Brain pericyte (primary cell): ENCODE measurements at places on chromosomes 2 and 18.

- no peak for DNase-seq
Observed at GRCh38 chr2:216017365-216017764, 4.0 kb upstream of the MREG start.

DNA sequence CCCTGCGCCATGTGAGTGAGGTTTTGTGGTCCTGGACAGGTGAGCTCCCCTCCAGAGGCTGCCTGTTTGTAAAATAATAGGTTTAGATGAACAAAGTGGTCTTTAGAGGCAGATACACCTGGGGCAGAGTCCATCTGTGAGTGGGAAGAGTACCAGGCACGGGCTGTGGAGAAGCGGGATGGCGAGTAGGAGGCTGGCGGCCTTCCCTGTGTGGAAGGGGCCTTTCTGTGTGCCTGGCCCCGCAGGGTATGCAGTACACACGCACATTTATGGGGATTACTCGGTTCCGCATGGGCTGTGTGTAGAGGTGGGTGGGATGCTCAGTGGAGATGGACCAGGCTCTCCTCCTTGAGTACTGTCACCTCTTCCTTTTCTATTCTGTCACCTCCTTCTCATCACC lies 64.1 kb downstream of the AGAP1 start:
- DNase-seq = no peak

- no peak for DNase-seq
Observed at GRCh38 chr2:77018219-77018618, 504.0 kb downstream of the LRRTM4 start.

- no peak for DNase-seq
Observed at GRCh38 chr2:180146541-180146940, 139.4 kb upstream of the CWC22 start.

DNA sequence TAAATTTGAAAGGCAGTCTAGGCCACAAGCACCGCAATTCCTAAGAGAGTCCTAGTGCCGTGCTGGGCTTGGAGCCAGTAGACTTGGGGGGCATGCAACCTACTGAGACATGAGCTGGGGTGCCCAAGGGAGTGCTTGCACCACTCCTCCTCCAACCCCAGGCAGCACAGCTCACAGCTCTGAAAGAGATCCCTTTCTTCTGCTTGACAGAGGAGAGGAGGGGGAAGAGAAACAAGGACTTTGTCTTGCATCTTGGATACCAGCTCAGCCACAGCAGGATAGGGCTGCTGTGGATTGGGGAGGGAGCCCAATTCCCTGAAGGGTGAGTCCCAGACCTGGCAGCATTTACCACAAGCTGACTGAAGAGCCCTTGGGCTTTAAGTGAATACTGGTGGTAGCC lies 134.6 kb downstream of the TMEM131 start:
- DNase-seq = no peak

- no peak for DNase-seq
Observed at GRCh38 chr2:24026233-24026632, 16.3 kb downstream of the MFSD2B start.

GRCh38 chr2:128805237-128805636 lies 486.6 kb upstream of the HS6ST1 start:
- DNase-seq = no peak

DNA sequence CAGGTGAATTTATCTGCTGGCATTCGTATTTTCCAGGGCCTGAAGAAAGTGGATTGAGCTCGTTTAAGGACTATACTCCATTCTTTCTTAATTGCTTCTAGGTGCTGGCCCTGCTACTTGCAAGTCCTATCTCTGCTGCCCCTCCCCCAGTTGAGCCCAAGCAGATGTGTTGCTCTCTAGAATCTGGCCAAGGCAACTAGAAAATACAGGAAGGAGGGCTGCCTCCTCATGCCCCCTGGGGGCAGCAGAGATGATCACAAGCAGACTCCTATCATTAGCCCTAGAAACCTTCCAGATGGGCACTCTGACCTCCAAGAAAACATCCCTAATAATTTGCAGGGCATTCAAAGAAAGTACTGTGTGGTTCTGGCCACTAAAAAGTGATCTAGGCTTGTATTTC lies 72.5 kb upstream of the CYP26B1 start:
- DNase-seq = no peak

DNA sequence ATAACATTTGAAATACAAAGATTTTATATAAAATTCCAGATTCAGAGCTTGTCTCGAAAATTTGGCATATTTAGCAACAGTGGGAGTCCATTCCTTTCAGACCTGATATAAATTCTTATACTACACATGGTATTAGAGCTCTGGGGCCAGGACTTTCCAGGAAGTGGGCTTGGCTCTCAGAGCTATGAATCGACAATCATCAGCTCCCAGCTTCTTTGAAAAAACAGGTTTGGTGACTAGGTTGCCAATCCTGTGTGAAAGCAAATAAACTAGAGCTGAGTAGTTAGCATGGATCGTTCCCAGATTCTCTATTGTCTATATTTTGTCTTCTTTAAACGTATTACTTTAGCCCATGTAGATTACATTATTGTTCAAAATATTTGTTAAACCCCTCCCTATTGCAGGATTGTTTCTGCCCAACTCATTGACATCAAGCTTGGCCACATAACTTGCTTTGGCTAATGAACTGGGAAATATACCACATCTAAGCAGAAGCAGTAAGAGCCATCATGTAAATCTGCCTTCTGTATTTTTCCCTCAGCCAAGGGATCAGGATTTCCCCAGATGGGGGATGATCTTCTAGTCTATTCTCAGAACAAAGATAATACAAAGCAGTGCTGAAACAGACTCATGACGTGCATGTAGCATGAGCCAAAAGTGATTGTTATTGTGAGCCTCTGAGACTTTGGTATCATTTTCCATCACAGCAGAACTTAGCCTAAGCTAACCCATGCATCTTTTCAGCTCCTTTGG lies 105.4 kb downstream of the KCNH7 start:
- DNase-seq = no peak

DNA sequence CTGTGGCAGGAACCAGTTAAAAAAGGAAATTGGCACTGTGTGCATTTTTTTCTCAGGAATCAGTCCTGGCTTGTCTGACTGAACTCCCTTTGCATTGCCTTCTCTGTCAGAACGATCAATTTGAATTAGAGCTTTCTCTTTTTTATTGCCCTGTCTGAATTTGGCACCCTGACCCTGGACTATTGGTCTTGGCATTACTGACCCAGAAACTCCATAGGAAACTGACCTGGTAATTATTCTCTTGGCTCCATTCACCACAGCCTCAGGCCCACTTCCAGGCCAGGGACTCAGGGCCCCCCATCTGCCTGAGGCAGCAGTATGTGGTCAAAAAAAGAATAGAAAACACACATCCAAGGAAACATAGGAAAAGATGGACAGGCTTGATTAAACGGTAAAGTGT lies 32.0 kb upstream of the CCDC88A start:
- DNase-seq = no peak

DNA sequence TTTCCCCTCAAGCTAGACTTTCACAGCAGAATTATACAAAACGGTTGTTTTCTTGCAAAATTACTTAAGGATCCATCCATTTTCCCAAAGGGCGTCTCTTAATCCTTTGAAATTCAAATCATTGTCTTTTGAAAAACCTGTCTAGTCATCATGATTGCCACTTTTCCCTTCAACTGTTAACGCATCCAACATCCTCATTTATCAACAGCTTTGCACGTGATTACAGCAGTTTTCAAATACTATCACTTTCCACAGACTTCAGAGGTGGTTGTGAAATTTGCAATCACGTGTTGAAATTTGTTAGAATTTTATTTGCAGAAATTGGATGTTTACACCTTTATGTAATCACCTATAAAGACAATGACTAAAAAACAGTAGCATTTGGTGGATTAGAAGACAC lies 304.4 kb upstream of the SLC39A10 start:
- no peak for DNase-seq

DNA sequence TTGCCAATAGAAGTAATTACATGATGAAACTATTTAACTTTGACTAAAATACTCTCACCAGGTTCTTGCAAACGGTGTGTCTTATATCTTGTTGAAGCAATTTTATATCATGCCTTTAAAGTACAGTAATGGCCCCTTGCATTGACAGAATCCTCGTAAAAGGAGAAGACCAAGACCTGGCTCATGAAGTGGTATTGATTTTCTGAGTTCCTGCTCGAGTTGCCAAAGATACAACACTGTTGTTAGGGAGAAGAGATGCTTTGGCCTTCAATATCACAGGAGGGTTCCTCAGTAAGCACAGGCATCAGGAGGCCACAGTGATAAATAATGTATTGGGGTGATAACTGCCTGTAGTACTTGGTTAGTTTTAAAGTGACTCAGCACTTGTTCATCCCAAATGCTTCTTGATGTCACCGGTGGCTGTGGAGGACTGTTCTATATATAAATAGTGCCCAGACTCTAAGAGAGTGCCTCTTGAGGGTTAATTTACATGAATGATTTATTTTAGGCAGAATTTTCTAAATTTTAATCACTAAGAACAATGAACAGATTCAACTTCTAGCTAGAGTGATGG lies 571.7 kb upstream of the FANCL start:
- DNase-seq = no peak

GRCh38 chr2:143700865-143701264 lies 571.6 kb downstream of the ARHGAP15 start:
- no peak for DNase-seq

DNA sequence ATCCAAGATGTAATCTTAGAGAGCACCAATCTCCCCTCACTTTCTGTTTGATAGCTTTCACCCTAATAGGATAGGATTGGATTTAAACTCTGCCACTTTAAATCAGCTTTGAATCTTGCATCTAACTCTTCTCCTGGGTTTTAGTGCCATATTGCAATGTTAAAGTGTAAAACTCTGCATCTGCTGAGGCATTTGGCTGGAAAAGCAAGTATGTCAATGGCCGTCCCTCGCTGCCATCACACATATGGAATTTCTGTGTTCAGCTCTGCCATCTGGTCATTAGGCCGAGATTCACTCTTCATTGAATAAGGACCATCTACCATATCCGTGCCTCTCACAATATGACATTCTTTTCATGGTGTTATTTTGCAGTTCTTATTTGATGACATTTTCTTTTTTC lies 728.1 kb upstream of the PIK3C3 start:
- DNase-seq = no peak

DNA sequence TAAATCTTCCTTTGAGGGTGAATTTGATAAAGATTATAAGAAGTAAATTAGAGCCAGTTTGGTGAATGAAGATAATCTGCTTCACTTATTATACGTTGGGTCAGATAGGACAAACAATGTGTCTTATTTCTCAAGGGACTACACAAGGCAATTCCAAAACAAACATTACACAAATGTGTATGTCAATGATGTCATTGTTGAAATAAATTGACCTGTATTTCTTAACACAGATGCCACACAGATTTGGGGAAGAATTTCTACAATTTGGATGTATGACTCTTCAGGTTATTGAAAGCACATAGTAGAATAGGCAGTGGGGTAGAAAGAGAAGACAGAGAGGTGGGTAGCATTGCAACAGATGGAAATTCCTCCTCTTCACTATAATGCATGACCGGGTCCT lies 6.9 kb upstream of the CRIM1 start:
- DNase-seq = no peak

DNA sequence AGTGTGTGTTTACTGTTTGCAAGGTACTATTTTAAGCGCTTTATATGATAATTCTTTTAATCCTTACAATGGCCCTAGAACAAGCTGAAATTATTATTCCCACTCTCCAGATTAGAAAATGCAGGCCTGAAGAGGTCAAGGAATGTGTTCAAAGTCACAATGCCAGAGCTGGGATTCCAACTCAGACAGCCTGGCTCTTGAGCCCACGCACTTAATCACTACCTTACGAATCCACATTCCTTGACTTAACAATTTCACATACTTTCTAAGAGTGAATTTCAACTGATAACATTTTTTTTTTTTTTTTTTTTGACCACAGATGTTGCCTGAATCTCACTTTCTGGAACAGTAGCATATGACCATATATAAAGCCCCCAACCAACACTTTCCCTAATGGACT lies 400.3 kb downstream of the NCKAP5 start:
- DNase-seq = no peak

DNA sequence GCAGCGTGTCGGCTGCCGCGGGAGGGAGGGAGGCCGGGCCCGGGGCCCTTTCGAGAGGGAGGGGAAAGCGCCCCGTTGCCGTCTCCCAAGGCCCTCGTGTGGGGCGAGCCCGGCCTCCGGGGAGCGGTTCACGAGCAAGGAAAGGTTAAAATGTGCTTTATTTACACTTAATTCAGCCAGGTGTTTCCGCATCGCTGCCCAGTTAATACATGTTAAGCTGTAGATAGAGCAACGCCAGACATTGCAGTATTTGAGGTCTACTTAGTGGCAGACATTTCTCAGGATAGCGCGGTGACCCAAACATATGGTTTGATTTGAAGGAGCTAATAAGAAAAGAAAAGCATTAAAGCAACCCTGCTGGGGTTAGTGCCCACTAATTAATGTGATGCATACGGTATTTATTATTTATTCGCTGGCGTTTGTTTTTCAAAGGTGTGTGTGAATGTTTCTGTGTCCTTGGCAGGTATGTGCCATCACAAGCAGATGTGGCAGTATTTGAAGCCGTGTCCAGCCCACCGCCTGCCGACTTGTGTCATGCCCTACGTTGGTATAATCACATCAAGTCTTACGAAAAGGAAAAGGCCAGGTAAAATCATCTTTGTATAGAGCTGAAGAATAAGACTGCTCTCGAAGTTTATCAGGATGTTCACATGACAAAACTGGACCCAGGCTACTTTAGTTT lies 571 bp downstream of the EEF1B2 start:
- DNase-seq = no peak

GRCh38 chr2:119914266-119914665 lies 98.6 kb upstream of the EPB41L5 start:
- DNase-seq = no peak

- DNase-seq = no peak
Observed at GRCh38 chr18:9120796-9121195, 15.8 kb upstream of the ANKRD12 start.

- DNase-seq = no peak
Observed at GRCh38 chr2:62964050-62964449, 86.6 kb upstream of the OTX1 start.

- DNase-seq = no peak
Observed at GRCh38 chr2:151902829-151903228, 74.6 kb upstream of the ARL5A start.

- no peak for DNase-seq
Observed at GRCh38 chr2:130798472-130799218, 38.1 kb upstream of the ARHGEF4 start.

DNA sequence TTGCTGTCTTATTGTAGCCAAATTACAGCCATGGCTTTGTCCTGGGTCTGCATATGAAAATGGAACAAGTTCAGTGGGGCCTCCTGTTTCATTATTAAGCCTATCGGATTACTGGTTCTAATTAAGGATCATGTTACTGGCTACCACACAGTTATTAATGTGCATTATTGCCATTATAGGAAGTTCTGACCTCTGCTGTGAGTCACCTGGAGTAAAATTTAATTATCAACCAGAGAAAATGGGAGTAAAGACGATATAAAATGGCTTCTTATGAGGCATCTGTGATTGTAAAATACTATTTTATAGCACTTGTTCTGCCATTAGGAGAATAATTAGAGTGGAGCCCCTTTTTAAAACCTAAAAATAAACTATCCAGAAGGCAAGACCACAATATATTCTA lies 143.3 kb upstream of the ITGB6 start:
- DNase-seq = no peak

GRCh38 chr2:47650001-47650535 lies 132.9 kb upstream of the MSH6 start:
- DNase-seq = no peak

GRCh38 chr18:60117321-60117720 lies 217.5 kb downstream of the PMAIP1 start:
- no peak for DNase-seq

GRCh38 chr2:175449616-175450015 lies 268.1 kb upstream of the ATP5MC3 start:
- DNase-seq = no peak

- DNase-seq = no peak
Observed at GRCh38 chr2:21052044-21052443, 8.2 kb upstream of the APOB start.
